ENCODE measurements at places on chromosomes 2 and 18.

GRCh38 chr18:55795101-55795669 lies 207.2 kb upstream of the TCF4 start:
- DNase-seq = no peak

DNA sequence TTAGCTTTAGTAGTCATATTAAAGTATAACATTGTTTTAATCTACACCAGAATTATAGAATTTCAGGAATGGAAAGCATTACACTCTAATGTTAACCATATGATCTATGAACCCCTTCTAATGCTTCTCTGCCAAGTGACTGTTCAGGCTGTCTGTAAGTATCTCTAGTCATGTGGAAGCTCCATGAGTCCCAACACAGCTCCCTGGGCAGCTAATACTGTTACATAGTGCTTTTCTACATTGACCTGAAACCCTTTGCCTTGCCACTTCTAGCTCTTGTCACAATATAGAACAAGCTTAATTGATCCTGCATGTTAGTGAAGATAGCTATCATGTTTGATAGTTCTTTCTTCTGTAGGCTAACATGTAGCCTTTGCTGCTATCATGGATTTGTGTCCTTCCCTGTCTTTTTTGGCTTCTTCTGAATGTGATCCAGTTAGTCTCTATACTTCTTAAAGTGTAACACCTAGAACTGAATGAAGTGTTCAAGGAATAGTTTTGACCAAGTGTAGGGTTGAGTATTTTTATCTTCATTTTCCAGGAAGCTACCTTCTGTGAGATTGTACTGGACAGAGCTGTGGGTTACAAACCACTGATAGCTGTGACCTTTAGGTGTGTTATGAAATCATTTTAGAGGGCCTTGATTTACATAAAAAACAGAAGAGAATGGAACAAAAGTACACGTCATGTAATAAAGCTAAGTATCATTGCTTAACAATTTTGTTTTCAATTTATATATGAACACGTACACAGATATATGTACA lies 23.7 kb downstream of the BABAM2 start:
- DNase-seq = no peak

DNA sequence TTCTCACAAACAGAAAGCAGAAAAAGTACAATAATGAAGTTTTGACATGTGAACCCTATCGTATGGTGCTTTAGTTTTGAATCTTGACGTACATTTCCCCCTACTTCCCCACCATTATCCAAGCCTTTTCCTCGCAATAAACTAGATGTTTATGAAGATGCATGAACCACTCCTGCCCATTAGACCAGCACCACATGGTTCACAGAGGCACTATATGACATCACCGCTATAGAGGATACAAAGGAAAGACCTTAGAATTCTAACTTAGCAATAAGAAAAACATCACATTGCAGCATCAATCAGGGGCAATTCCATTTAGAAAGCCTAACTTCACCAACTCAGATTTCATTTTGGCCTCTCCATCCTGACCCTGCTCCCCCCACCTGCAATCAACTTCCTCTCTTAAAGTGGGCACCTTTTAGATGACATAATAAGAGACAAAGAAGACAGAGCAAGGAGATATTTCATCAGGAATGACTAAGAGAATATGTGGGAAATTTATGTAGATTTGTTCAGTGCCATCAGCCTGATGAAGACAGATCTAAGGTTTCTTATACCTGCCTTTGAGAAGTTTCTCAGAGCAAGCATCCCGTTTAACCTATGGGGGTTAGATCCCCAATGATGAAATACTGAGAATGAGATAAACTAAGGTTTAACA lies 124.9 kb downstream of the PIGN start:
- DNase-seq = no peak

- no peak for DNase-seq
Measured at GRCh38 chr2:30068067-30068466, 78.7 kb upstream of the YPEL5 start.

GRCh38 chr18:9737472-9738121 lies 29.5 kb downstream of the RAB31 start:
- no peak for DNase-seq

GRCh38 chr2:236959036-236959435 lies 126.7 kb upstream of the COPS8 start:
- DNase-seq = no peak

GRCh38 chr18:23740105-23740830 lies 51.0 kb downstream of the LAMA3 start:
- DNase-seq = no peak
